ENCODE measurements at places on chromosomes 12 and 14.
A peak's percentile ranks its signal among the peaks of the same experiment; 100 is the strongest.

DNA sequence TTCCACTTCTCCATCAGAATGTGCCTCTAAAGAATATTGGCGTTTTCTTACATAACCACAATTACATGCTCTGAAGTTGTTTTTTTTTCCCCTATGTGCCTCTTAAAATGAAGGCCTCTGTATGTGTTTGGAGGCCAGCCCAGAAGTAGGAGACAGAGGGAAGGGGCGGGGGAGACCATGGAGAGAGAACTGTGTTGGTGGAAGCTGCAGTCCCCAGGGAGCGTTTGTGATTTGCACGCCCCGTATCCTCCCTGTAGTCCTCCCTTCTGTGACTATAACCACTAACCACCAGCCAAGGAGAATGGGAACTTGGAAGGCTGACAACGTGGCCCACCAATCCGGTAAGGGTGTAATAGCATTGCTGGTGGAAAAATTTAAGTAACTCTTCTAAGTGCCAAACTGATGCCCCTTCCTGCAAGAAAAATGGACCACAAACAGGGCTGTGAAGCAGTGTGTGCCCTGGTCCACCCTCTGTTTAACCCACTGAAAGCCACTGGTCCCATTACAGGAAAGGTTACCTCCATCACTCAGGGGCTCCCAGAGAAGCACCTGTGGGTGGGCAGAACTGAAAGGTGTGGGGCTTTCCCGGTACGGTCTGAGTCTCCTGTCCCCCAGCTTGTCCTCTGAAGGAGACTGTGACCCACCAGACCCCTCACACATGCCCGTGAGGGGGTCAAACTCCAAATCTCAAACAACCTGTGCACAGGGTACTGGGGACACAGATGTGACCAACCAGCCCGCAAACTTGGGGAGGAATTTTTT lies 36.8 kb downstream of the CCDC88C start:
- no peak for DNase-seq

- no peak for DNase-seq
Measured at GRCh38 chr12:24328261-24328660, 378.8 kb upstream of the SOX5 start.

- no peak for DNase-seq
Measured at GRCh38 chr14:98900798-98901197, 371.2 kb downstream of the BCL11B start.

DNA sequence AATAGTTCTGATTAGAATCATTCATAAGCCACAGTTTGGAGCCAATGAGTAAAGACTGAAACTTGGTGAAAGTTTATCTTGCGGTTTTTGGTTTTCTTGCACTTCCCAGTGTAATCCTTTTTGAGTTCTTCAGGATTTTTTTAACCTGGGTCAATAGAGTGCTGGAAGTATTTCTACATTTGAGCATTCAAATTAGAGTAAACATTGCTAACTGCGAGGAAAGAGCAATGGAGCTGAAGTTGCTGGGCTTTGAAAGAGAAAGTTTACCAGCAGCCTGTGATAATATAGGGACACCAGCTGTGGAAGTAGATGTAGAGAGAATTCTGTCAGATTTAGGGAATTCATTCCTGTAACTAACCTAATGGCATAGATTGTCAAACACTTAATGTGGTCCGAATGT lies 30.3 kb downstream of the ANO6 start:
- DNase-seq, result no peak

DNA sequence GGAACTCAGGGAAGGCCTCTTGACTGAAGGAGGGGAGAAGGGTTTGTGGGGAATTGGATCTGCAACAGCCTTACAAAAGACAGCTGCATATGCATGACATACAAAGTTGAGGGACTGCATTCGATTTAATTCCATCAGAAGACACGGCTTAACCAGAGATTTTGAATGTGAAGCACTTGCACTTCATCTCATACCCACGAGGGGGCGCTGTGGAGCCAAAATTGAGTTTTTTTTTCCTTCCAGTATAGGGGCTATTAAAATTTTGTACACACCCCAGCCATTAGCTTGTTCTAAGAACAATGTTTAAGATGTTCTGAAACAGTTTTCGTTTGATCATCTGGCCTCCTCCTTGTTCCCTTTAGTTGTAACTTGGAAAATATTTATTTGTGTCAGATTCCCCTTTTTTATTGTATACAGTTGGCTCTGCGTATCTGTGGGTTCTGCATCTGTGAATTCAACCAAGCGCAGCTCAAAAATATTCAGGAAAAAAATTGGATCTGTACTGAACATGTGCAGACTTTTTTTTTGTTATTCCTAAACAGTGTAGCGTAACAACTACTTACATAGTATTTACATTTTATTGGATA lies 1.6 kb downstream of the SUDS3 start:
- peak; percentile 66 for DNase-seq

DNA sequence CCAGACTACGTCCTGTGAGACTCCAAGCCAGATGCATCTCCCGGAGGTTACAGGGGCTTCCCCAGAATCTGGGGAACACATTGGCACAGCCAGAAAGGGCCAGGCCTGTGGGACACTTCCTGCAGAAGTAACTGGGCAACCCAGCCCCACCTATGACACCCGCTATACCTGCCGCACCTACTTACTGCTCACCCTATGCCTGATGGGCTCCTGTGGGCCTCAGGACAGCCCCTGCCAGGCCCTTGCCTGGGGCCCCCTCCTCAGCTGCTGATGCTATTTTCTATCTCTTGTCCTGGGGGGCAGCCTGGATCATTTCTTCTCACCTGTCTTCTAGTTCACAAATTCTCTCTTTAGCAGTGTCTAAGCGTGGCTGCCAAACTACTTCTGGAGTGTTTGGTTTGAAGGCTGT lies 28.7 kb downstream of the JAG2 start:
- DNase-seq, result no peak

- DNase-seq, result no peak
Measured at GRCh38 chr14:26255213-26255612, 342.6 kb downstream of the NOVA1 start.

DNA sequence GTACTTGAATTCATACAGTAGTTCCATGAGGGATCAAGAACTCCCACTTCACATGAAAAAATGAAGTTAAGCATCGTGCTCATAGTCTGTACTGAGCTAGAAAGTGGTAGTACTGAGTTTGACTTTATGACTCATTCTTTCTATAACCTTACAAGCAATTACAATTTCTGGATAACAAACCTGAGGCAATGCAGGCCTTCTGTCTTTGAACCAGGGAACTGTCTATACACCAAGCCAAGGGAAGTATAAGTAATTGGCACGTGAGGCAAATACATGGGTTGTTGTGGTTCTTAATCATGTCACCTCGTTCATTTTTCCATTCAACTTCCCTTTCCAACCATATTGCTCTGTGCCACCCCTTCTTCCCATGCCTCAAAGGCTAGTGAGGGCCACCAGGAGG lies 16.8 kb downstream of the GNS start:
- DNase-seq, result no peak

GRCh38 chr14:85122690-85123089 lies 407.3 kb upstream of the FLRT2 start:
- DNase-seq, result no peak

GRCh38 chr12:19390051-19390598 lies 49.2 kb upstream of the AEBP2 start:
- no peak for DNase-seq

Measured in CD4-positive, alpha-beta T cell treated with Interleukin-15 for 1 hour (primary cell).